ENCODE measurements at places on chromosomes 2 and 18.

DNA sequence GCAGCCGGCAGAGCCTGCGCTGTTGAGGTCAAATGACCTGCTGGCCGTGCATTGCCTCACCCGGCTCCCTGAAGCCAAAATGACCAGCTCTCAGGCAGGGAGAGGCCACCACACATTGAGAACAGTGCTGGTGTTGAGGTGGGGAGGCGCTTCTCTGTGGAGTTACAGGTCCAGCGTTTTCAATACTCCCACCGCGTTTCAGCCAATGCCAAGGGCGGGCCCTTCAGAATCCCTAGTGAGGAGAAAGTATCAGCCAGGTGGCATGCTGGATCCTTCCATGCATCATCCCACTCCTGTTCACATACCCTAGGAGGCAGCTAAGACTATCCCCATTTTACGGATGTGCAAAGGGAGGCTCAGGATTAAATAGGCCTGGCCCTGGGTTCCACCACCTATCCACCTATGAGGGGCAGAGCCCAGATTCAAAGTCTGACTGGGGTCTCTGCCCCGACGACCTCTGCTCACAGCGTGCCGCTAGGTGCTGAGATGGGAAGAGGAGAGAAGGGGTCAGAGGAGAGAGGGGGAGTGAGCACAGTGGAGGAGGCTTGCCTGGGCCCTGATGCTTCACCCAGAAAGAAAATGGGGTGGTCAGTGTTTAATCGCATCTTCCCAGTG is 137.6 kb upstream of the ID2 start:
- no peak for DNase-seq

- no peak for DNase-seq
Measured at GRCh38 chr2:85763132-85763531, 9.3 kb downstream of the ATOH8 start.

DNA sequence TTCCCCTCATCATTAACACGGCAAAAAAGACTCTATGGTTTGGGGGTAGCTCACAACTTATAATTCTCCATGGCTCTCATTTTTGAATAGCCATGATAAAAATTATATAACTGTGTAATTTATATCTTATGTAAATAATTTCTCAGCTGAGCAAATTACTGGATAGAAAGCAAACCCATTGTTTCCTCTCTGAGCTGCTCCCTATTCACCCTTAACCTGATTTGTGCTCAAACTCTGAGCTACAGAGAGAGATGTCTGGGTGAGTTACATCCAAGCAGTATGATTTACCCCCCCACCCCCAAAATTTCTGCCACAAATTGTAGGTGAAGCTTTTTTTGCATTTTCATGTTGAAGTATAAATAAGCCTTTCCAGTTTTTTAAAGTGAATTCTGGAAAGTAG is 123.7 kb downstream of the TFCP2L1 start:
- DNase-seq: no peak

DNA sequence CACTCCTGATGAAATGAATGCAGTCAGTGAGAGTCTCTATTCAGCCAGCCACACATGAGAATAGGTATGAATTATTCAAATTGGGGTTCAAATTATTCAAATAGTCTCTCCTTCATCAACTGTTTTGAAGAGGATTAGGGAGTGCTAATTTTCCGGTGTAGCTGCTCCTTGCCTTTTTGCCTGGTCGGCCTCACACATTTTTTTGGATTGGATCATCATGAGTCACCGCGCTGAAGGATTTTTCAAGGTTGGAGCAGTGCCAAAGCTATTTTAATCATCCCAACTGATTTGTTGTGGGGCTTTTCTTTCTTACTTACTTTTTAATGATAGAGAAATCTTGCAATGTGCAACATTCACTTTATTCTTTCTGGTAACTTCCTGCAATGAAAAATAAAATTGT is 2.4 kb upstream of the DTNA start:
- DNase-seq: no peak

- DNase-seq: no peak
Measured at GRCh38 chr2:229691631-229692030, 22.7 kb downstream of the DNER start.

- DNase-seq: no peak
Measured at GRCh38 chr2:152532241-152532640, 185.0 kb downstream of the PRPF40A start.

- DNase-seq: no peak
Measured at GRCh38 chr2:44267796-44268648, 7.3 kb upstream of the SLC3A1 start.

DNA sequence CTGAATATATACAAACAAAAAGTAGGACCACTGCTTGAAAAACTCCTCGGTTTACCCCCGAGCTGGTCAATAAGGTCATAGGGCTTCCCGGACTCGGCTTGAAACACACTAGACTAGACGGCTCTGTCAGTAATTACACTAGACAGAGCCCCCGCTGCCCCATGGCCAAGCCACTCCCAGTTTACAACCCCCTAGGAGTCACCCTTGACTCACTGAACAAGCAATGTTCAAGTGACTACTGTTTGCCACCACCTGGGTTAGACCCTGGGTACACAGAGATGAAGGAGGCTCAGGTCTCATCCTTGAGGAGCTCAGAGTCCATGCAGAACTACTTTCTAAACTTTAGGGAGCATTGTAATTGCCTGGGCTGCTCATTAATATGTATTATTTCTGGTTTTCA is 13.7 kb upstream of the PRELID3A start:
- no peak for DNase-seq

GRCh38 chr18:2986150-2986865 is 26.6 kb downstream of the LPIN2 start:
- no peak for DNase-seq

- DNase-seq: no peak
Measured at GRCh38 chr2:82075875-82076274, 1771.3 kb upstream of the LRRTM1 start.

GRCh38 chr2:239955989-239956817 is 68.9 kb downstream of the NDUFA10 start:
- DNase-seq: no peak

DNA sequence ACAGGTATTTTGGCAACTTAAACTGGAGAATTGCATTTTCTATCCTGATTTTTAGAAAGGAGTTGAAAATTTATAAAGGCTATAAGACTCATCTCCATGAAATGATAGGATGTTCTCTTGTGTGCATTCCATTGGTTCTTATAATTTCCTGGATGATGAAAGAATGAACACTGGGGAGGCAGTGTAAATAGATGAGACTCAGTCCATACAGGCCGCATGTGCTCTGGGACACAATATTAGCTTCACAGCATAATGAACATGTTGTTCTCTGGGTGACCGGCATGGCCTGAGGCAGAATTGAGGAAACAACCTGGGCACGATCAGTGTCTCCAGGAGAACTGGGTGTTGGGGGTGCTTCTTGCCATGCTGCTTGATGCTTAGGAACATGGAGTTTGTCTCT is 38.8 kb downstream of the AOX1 start:
- DNase-seq: no peak

DNA sequence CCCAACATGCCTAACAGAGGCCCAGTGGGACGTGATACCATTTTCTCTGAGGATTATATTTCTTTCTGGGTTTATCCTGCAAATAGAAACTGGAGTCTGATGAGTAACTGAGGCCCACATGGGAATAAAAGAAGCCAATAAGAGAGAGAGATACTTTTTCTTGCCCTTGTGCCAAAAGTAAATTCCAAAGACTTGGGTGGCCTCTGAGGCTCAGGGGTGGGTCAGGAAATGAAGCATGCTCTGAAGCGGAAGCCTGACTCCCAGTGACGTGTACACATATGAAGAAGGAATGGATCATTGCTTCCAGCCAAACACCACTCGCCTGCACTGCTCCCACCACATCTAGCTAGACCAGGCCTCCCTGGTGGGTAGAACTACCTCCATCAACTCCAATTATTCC is 273.6 kb upstream of the NCKAP5 start:
- DNase-seq: no peak

Data from activated CD8-positive, alpha-beta memory T cell treated with anti-CD3 and anti-CD28 coated beads for 4 hours (primary cell).